ENCODE measurements at places on chromosomes 2 and 18. TPM values are rescaled to one million over a fixed set of nuclear protein-coding genes. Genes with fewer than 3 reads are reported as not detected.

The ASXL2 gene
- total RNA-seq, result 5.0 TPM

The LIMS3 gene
- 17.3 TPM for total RNA-seq

The COL4A4 gene
- total RNA-seq, result under 0.01 TPM

The REG1B gene
- not detected for total RNA-seq

The CRYGD gene
- not detected for total RNA-seq

The ZNF385B gene
- not detected for total RNA-seq

The ACMSD gene
- total RNA-seq, result not detected

The MYO3B gene
- under 0.01 TPM for total RNA-seq

The CD226 gene
- total RNA-seq, result 1.5 TPM

The IRS1 gene
- 0.11 TPM for total RNA-seq

The UGT1A10 gene
- total RNA-seq, result not detected

The ABCG8 gene
- not detected for total RNA-seq

The GAREM2 gene
- 0.22 TPM for total RNA-seq

The ERBB4 gene
- under 0.01 TPM for total RNA-seq

The RNMT gene
- total RNA-seq, result 21.7 TPM

The RFX8 gene
- 0.17 TPM for total RNA-seq

The RAB6C gene
- total RNA-seq, result not detected

The LINC00305 gene
- total RNA-seq, result not detected

The CELF4 gene
- total RNA-seq, result not detected

The RNF125 gene
- total RNA-seq, result 3.9 TPM

The SP9 gene
- total RNA-seq, result not detected

The SLC5A7 gene
- not detected for total RNA-seq

The RIF1 gene
- 26.8 TPM for total RNA-seq

The SERPINB8 gene
- total RNA-seq, result 2.7 TPM

Measured in dermis lymphatic vessel endothelial cell (primary cell).